ENCODE measurements at places on chromosomes 6 and 20.

DNA sequence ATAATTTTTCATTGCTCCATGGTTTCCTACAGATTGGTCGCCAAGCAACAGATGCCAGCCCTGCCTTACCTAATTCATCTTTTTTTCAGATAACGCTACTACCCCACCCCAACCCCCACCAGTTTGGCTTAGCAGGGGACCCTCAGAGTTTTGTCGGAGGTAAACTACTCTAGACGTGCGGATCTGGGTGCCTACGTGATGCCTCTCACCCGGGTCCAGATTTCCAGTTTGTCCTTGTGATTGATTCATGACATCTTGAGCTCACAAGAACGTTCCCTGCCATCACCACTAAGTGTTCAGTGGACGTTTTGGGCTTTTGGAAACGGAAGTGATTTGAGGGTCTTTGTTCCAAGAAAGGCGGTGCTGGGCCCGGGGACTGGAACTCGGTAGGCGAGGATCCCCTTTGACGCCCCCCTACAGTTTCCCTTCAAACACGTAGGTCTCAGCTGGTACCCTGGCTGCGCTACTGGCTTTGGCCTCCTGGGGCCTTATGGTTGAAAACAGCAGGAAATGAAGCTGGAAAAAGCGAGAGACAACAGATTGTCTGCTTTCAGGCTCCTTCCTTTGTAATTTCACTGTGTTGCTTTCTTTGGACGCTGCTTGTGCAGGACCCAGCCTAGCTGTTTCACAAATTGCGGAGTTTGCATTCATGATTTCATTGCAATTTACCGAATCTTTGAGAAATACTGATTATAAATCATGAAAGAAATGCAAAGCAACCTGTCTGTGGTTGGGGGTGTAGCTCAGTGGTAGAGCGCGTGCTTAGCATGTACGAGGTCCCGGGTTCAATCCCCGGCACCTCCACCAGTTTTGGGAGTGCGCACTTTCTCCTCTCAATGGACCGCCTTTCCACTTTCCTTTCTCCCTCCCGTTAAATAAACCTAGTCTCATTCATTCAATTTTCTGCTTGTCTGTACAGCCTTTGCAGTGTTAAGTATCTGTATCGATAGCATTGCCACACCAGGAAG, 81.0 kb downstream of the GPX5 start:
- peak; percentile 25 for DNase-seq

- peak; percentile 39 for DNase-seq
Observed at GRCh38 chr6:15061180-15061641, 184.7 kb upstream of the JARID2 start.

DNA sequence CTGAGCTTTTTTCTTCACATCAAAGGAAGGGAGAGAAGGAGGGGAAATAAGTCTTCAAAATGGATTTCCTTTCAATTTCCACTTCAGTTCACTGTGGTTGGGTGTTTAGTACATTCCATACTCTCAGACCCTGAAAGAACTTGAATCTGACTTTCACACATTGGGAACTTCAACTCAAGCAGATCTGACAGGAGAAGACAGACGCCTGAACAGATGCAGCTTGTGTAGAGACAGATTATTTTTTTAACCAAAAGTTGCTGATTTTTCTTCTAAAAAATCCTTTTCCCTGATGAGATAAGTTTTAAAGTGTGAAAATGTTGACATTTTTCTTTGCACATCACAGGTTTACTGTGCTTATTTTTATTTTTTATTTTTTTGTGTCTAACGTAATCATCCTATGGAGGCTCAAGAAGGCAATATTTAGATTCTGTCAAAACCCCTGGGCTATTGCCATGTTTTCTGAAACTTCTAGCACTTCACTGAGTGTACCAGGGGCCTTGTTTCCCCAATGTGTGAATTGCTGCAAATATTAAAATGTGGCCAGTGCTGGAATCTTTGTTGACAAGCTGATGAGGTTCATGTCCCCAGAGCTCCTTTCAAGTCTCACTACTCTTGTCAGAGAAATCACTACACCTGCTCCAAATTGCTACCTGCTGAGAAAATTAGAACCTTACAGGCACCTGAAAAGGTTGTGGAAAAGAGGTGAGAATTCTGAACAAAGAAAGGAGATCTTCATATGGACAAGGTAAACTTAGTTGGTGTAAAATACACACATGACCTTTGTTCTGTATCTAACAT, 214.8 kb upstream of the BTBD3 start:
- DNase-seq = no peak

DNA sequence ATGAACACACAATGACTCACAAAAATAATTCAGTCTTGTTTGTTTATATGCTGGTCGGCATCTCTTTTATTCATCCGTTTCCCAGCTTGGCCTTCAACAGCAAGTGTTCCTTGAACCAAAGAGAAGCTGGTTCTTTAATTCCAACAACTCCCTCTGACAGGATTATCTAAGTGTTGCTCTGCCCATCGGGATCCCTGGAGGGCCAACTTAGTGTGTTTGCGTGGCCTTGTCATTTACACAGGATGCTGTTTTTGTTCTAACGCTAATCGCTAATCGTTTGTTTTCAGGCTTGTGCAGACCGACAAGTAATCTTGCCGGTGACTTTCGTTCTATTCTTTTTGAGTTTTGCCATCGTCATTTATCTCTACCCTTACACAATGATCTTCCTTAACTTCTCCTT, 267.4 kb upstream of the EXOC2 start:
- no peak for DNase-seq

DNA sequence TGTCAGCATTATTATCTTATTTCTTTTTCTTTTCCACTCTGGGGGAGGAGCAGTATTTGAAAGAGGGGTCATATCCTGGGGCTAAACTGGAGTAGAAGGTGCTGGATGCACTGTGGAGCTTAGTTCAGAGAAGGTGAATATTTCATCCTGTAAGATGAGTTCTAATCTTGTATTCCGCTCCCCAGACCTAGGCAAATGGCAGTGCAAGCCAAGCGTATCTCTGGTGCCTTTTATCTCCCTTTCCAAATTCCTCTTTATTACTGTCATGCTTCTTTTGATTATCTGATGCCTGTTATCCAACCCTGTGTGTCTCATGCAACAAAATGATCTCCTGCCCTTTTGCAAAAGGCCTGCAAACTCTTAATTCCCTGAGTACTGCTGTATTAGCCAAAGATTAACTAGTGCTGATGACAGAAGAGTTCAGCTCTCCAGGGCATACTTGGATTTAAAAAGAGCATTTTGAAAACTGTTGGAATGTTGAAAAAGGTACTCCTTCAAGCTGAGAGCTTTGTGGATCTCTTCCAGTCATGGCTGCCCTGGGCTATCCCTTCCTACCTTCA, 138.0 kb downstream of the CARMIL1 start:
- DNase-seq = no peak

GRCh38 chr6:26273673-26274588, 91.1 kb upstream of the BTN3A2 start:
- no peak for DNase-seq

DNA sequence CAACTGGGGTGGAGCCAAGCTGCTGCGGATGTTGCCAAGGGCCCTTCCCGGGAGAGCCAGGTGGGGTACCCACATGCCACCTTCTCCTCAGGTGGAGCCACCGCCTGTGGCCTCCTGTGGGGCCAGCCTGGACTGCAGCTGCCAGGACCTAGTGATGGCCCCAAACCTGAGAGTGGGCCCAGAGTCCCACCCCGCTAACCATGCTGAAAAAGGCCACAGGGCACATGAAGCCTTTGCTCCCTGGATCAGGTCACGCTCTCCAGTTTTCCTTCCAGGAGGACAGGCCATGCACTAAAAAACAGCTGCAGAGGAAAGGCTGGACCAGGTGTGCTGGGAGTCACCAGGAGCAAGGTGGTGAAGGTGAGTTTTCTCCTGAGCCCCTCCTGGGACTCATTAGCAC, 73.9 kb upstream of the SLC22A16 start:
- DNase-seq = no peak

GRCh38 chr20:63941282-63942081, 14.7 kb downstream of the UCKL1 start:
- no peak for DNase-seq

DNA sequence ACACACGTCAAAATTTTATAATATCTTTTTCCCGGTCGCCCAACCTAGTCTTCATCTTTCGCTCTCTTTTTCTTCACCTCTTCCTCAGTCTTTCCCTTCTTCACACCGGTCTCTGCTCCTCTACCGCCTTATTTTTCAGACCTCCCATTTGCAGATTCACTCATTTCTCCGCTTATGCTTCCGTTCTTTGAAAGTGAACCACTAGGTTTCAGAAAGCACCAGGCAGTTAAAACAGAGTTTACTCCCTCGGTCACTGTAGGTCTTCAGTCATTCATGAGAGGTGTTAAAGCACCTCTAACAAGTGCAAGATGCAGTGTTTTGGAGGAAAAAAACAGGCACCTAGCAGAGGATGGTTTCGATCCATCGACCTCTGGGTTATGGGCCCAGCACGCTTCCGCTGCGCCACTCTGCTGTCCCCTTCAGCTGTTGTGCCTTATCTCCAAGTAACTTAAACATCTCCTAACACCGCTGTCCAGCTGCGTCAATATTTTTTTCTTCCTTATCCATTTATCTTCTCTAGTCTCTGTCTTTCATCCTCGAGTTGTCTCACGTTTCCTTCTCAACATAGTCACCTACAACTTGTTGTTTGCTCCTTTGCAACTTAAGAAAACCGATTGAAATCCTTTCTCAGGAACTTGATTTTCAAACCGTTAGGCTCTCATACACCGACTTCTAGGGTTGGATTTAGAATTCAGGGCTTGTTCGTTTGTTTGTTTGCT, 119.7 kb upstream of the ZNF184 start:
- peak; percentile 46 for DNase-seq

GRCh38 chr6:91788501-91788900, 1201.6 kb upstream of the MAP3K7 start:
- DNase-seq = no peak

DNA sequence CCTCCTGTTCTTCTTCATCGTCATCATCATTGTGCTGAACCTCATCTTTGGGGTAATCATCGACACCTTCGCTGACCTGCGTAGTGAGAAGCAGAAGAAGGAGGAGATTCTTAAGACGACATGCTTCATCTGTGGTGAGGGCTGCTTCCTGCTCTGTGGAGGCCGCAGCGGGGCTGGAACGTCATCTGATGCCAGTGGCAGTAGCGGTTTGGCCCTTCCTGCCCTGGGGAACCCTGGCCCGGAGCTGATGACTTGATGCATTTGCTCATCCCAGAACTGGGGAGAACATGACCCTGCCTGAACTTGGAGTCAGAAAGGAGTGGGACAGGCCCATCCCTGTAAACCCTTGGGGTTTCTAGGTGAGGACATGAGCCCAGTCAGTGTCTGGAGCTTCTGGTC, 18.7 kb downstream of the UQCC2 start:
- no peak for DNase-seq

- peak; percentile 56 for DNase-seq
Observed at GRCh38 chr6:159174263-159174969, 5.2 kb downstream of the FNDC1 start.

DNA sequence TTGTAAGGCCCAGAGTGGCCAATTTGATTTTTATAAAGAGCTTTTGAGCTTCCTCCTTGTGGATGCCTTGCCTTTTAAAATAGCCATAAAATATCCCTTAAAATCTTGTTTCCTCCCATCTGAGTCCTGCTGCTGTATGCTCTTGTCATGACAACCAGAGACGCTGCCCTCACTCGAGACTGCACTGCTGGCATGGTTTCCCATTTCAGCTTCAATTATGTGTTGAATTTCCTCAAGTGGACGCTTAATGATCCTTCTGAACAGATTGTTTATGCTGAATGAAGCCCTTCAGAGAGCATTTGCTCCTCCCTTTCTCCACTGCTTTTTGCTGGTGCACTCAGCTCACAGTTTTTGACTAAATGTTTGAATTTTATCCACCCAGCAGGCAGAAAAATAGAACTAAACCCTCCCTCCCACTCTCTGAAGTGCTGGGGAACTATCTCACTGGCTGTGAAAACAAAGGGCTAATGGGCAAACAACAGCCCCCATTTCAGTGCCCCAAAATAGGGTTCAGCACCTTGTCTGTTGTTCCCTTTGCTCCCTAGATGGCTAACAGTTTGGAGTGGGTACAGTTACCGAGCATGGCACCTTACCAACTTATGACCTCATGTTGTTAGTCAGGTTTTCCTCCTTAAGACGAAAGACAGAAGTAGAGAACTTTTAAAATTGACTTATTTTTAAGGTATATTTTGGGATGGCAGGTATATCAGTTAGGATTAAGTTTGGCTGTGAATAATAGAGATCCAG, 45.5 kb upstream of the RNF8 start:
- DNase-seq = no peak

GRCh38 chr6:7732228-7732627, 6.3 kb downstream of the BMP6 start:
- DNase-seq = no peak

- no peak for DNase-seq
Observed at GRCh38 chr20:25084626-25085187, 2.8 kb upstream of the VSX1 start.

DNA sequence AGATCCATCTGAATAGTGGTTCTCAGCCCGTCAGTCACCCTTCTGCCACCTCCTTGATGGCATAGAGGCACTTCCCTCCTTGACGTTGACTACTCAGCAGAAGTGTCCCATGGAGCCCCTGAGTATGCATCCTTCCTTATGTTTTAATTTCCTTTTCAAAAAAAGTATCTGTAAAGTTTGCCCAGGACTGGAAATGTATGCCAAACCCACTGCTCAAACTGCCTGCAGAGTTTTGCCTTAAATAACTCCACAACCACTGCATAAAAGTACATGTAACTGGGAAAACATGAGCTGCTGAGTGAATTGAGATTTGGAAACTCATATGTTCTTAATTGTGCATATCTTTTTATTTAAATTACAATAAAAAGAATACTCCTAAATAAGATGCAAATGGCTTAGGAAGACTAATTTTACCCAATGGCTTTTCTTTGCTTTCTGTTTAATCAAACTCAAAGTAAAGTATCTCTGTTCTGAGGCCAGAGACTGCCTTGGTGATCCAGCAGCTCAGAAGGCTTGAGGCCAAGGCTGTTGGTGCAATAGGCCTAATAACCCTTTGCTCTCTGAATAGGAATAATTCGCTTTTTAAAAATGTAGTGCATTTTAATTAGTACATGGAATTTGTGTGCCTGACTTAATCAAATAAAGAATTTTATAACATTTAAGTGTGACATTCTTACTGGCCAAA, 90.4 kb downstream of the FNDC1 start:
- DNase-seq = no peak

GRCh38 chr6:127115746-127116145, 2.7 kb upstream of the RSPO3 start:
- no peak for DNase-seq

DNA sequence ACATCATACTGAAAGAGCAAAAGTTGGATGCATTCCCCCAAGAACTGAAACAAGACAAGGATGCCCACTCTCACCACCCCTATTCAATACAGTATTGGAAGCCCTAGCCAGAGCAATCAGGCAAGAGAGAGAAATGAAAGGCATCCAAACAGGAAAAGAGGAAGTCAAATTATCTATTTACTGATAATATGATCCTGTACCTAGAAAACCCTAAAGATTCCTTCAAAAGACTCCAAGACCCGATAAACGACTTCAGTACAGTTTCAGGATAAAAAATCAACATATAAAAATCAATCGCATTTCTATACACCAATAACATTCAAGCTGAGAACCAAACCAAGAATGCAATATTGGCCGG, 14.5 kb downstream of the CDK19 start:
- no peak for DNase-seq
